ENCODE measurements at places on chromosomes 16 and 17. TPM values are rescaled to one million over a fixed set of nuclear protein-coding genes. Genes with fewer than 3 reads are reported as not detected.

GRCh38 chr17:15121426-15121825, 143.7 kb downstream of the PMP22 start:
- no peak for DNase-seq

GRCh38 chr16:74487634-74488495, 66.6 kb upstream of the CLEC18B start:
- DNase-seq, result no peak

- no peak for DNase-seq
Observed at GRCh38 chr17:75521290-75521689, 4.2 kb upstream of the LLGL2 start.

GRCh38 chr16:66247516-66248481, 118.7 kb upstream of the CDH5 start:
- DNase-seq, result no peak

- no peak for DNase-seq
Observed at GRCh38 chr16:11354407-11354732, 9.1 kb downstream of the RMI2 start.

DNA sequence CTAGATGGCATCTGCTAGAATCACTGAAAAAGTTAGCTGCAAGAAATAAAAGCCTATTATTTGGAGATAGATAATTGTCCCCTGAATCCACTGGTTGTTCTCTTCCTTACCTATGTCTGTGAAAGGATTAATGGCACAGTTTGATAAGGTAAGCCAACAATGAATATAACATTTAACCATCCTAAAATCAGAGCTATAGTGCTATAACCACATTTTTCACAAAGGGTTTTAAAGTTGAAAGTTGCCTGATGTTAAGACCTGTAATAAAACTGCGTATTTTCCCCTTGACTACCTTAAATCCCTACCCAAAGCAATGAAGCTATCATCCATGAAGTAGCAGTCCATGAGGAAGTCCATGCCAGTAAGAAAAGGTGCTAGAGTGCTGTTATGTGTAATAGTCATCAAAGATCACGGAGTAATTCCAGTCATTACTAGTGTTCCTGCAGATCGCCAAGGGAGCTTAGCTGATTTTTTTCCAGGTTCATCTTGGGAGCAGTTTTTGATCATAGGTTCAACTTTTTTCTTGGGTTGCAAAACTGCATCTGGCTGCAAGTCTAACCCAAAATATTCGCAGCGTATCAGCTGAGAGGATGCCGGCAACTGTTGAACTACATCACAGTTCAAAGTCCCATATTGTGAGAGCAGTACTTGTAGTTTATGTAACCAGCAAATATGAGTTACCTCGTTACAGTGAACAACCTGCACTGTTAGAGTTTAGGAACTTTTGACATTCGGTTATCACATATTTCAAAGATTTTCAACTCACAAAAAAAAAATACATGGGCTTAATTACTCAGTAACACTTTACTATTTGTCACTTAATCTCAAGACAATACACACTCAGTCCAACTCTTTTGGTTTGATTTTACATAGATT, 18.2 kb upstream of the RSL1D1 start:
- no peak for DNase-seq

Gene TNFRSF17
- not detected for total RNA-seq

Gene NPIPA8
- total RNA-seq, result 0.48 TPM
